Esophagus squamous epithelium (tissue), 5 donors: ENCODE measurements at places on chromosomes 16 and 17. TPM values are rescaled to one million over a fixed set of nuclear protein-coding genes. Genes with fewer than 3 reads are reported as not detected.

The AURKB gene
- 43.7 TPM for total RNA-seq

The CDH1 gene
- 72.7 TPM for total RNA-seq

The NACA2 gene
- not detected for total RNA-seq

DNA sequence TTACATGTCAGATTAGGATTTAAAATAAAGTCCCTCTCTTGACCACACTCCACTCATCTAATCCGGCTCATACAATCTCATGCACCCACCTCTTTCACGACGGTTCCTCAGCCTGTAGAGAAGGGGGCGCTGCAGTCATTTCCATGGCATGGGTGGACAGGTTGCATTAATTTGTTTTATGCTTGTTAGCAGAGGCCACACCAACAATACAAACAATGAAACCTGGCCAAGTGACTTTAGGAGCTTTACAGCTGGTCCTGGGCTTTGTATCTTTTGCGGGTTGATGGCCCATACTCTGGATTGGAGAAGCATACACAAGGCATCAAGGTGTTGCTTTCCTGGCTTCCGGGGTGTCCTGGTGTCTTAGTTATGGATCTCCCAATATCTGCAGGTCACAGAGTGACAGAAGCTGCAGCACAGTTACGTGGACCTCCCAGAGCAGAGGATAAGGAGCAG is 9.7 kb upstream of the SNF8 start:
- no peak overlapping the region for H3K27ac ChIP-seq
- no peak overlapping the region for H3K4me3 ChIP-seq
- no peaks in the 10 kb centered on the region for H3K4me1 ChIP-seq
- no peak for DNase-seq
- no peaks in the 10 kb centered on the region for H3K36me3 ChIP-seq

GRCh38 chr17:38597375-38597774 is 8.4 kb downstream of the SRCIN1 start:
- DNase-seq: no peak
- no peaks in the 10 kb centered on the region for H3K27me3 ChIP-seq
- no peaks in the 10 kb centered on the region for H3K36me3 ChIP-seq
- peaks cover 9% of the 10 kb centered on the region for H3K4me1 ChIP-seq

DNA sequence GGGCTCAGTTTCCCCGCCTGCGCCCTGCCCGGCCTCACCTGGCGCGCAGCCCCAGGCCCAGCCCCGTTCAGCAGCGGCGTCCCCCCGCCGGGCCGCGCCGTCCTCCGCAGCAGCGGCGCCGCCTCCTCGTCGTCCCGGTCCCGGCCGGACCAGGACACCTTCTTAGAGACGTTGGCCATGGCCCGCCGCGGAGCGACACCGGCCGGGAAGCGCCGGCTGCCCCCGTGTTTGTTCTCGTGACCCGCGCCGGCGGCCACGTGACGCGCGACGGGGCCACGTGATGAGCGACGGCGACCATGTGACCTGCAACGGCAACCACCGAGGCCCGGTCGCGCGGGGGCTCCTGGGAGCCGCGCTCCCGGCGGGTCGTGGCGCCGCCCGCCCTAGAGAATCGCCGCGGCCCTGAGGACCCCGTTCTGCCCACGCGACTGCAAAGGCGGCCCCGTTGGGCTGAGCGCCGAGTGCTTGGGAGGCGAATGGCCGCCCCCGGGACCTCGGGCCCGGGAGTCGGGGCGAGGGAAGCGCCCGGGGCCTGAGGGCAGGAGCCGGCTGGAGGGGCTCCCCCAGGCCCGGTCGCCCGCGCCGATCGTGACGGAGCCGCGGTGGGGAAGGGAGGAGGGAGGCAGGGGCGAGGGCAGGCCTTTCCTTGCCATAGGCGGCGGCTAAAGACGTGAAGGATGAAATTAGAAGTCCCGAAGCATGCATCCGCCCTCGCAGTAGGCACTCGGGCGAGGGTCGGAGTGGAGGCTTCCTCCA is at the start of gene CLCN7:
TSS of gene CLCN7 (minus strand) at position 233 of the 756 bp plus-strand sequence. CDS start at position 179, 54 bp downstream.
- H3K36me3 ChIP-seq: no peaks in the 10 kb centered on the region
- peak within 1 kb of the TSS; percentile 83 for H3K27ac ChIP-seq
- H3K4me3 ChIP-seq: peak within 1 kb of the TSS; percentile 93
- no peaks in the 10 kb centered on the region for H3K27me3 ChIP-seq
- peak; percentile 59 for DNase-seq

DNA sequence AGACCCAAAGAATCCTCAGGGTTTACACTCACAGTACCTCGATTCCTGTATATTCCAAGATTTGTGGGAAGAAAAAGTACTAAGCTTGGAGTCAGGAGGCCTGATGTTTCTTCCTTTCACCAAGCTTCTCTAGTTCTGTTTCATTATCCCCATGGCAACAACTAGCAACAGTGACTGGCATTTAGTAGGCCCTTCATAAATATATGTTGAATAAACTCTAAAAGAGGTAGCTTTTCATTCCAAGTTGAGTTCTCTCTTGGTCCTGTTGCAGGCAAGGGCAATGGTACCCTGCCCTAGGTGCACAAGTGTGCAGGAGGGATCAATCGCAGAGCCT is 527 bp upstream of the UBE2Z start:
- peak overlapping the region; percentile 96 for H3K4me3 ChIP-seq
- peak overlapping the region; percentile 91 for H3K27ac ChIP-seq
- H3K27me3 ChIP-seq: no peaks in the 10 kb centered on the region
- DNase-seq: no peak
- no peaks in the 10 kb centered on the region for H3K36me3 ChIP-seq

DNA sequence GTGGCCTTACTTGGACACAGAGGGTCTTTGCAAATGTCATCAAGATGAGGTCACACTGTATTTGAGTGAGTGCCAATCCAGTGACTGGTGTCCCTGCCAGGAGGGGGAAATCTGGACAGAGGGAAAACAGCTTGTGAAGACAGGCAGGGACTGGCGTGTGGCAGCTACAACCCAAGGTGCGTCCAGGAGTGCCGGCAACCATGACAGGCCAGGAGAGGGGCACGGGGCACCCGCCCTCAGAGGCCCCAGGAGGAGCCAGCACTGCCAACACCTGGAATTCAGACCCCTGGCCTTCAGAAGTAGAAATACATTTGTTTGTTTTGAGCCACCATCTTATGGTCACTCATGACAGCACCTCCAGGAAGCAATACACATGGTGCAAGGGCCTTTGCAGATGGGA is 225.7 kb downstream of the CPPED1 start:
- no peak overlapping the region for H3K27ac ChIP-seq
- H3K4me1 ChIP-seq: no peaks in the 10 kb centered on the region
- DNase-seq: no peak
- H3K4me3 ChIP-seq: no peak overlapping the region

The PDIA2 gene
- total RNA-seq: not detected

The GPR139 gene
- total RNA-seq: not detected

DNA sequence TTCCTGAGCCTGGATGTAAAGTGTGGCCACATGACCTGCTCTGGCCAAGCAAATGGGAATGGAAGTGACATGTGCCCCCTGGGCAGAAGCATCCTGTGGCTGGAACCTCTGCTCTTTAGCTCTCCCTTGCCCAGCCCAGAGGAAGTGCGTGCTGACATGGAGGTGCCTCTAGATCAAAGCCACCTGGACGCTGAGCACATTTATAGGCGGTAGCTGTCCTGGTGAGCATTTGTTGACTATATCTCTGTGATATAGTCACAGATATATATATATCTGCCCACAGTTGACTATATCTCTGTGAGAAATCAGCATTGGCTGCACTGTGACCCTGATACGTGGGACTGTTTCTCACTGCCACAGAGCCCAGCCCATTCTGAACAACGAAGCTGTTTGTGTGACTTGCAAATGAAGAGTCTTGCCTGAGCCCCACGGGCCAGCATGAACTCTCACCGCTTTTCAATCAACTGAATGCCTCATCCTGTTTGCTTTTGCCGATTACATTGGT is 118.8 kb downstream of the C16orf95 start:
- H3K27me3 ChIP-seq: no peaks in the 10 kb centered on the region
- no peak for DNase-seq
- H3K27ac ChIP-seq: no peak overlapping the region
- no peaks in the 10 kb centered on the region for H3K36me3 ChIP-seq
- no peak overlapping the region for H3K4me3 ChIP-seq

DNA sequence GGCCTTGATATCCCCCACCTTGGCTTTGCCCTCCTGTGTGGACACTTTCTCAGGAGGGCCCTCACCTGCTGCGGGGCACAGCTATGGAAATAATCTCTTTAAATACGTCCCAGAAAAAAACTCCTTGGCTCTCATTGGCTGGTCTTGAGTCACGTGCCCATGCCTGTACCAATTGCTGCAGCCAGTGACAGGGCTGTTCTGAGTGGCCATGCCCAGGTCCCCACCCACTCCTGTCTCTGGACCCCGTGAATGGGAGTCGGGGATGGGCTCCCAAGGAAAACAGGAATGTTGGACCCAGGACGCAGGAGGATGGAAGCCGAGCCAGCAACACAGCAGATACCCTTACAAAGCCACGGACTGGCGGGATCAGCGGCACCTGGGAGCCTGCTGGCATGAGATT is 53.1 kb upstream of the CDR2 start:
- H3K4me3 ChIP-seq: no peak overlapping the region
- no peaks in the 10 kb centered on the region for H3K27me3 ChIP-seq
- H3K27ac ChIP-seq: no peak overlapping the region
- no peak for DNase-seq
- H3K4me1 ChIP-seq: peaks cover 28% of the 10 kb centered on the region

The SEZ6L2 gene
- 0.22 TPM for total RNA-seq

DNA sequence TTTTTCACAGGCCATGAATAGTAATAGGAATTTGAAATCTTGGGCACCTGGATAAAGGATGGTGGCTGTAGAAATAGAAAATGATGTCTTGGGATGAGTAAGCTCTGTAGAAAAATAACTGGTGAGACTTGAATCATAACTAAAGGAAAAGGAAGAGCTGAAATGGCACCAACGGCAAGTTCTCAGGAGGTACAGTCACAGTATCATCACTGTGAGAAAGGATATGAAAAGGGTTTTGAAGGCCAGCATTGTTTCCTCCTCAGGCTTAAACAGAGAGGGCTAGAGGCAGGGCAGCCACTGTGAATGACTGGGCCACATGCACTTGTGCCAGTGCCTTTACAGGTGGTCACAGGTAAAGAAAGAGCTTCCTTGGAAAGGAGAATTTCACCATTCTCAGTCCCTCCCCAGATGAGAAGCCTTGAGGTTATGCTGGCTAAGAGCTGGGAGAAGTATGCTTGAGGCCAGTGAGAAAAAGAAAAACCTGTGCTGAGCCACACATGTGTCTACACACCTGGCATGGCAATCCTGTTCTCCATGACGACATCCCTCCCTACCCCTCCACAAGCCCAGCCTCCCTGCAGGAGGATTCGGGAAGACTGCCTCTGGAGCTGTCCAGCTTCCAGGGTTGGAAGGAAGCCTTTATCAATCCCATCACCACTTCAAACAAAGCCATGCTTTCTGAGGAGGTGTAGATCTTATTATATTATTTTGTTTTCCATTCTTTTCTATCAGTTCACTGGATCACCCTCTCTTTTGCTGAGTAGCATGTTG is 3.8 kb upstream of the ANKFN1 start:
- no peaks in the 10 kb centered on the region for H3K4me1 ChIP-seq
- no peaks in the 10 kb centered on the region for H3K27me3 ChIP-seq
- no peaks in the 10 kb centered on the region for H3K36me3 ChIP-seq
- H3K4me3 ChIP-seq: no peak overlapping the region

The MYH8 gene
- not detected for total RNA-seq

GRCh38 chr17:82351254-82351712 is 7.8 kb upstream of the TEX19 start:
- no peaks in the 10 kb centered on the region for H3K36me3 ChIP-seq
- H3K27ac ChIP-seq: no peak overlapping the region

GRCh38 chr17:73166731-73167581 is 2.1 kb downstream of the SSTR2 start:
- no peak overlapping the region for H3K4me3 ChIP-seq
- H3K27me3 ChIP-seq: peaks cover 7% of the 10 kb centered on the region
- no peak for DNase-seq
- H3K4me1 ChIP-seq: peaks cover 15% of the 10 kb centered on the region
- H3K27ac ChIP-seq: no peak overlapping the region

The CACNA1H gene
- 5.3 TPM for total RNA-seq

- DNase-seq: no peak
- H3K27ac ChIP-seq: no peak overlapping the region
- H3K4me1 ChIP-seq: no peaks in the 10 kb centered on the region
- no peak overlapping the region for H3K4me3 ChIP-seq
These were observed 14.0 kb upstream of the STAC2 start for GRCh38 chr17:39239640-39240314.

DNA sequence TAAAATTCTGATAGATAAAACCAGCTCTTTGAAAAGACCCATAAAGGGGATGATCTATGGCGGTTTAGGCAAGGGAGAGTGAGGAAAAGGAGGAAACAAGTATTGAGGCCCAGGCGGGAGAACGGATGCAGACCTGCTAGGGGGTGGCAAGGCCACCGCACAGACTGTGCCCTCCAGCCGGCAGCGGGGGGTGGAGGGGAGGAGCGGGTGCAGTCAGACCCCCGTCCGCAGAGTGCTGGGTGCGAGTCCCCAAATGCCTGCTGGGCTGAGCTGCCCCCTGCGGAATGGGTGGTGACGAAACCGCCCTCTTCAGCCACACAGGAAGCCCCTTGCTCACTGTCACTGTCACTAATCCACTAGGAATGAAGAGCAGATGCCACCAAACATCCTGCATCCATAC is 46.0 kb downstream of the LMF1 start:
- DNase-seq: no peak
- no peak overlapping the region for H3K27ac ChIP-seq
- no peaks in the 10 kb centered on the region for H3K4me1 ChIP-seq
- H3K4me3 ChIP-seq: no peak overlapping the region
- no peaks in the 10 kb centered on the region for H3K27me3 ChIP-seq

The SOST gene
- not detected for total RNA-seq

DNA sequence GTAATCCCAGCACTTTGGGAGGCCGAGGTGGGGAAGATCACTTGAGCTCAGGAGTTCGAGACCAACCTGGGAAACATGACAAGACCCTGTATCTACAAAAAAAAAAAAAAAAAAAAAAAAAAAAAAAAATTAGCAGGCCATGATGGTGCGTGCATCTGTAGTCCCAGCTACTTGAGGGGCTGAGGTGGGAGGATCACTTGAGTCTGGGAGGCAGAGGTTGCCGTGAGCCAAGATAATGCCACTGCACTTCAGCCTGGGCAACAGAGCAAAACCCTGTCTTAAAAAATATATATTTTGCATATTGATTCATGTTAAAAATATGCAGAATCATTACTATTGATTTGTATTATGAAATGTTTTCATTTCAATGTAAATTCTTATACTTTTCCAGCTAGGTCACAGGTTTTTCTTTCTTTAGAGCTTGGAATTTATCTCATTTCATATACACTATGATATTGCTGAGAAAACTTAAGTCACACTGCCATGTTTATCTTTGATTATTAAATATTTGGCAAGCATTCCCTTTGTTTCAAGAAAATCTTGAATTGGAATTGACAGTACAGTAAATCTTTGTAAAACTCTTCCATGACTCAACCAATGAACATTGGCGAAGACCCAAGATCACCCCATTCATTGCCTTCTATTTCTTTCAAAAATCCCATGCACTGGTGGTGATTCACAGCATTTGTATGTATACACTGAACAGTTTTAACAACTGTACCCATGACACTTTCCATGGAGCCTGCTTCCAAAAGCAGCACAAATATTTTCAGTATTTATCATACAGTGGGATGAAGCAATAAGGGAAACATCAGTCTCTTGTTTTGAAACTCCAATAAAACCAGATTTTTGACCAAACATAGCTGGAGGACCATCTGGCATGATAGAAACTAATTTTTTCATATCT is 83.5 kb upstream of the TNRC6A start:
- H3K27me3 ChIP-seq: no peaks in the 10 kb centered on the region
- H3K27ac ChIP-seq: peak overlapping the region; percentile 66
- H3K4me1 ChIP-seq: peaks cover 12% of the 10 kb centered on the region
- no peak overlapping the region for H3K4me3 ChIP-seq
- no peak for DNase-seq

- no peak overlapping the region for H3K4me3 ChIP-seq
- H3K4me1 ChIP-seq: no peaks in the 10 kb centered on the region
- no peak overlapping the region for H3K27ac ChIP-seq
These were observed 256.3 kb downstream of the FTO start for GRCh38 chr16:53960050-53960812.
